Stimulated activated CD4-positive, alpha-beta T cell treated with anti-CD3 and anti-CD28 coated beads, Interleukin-12 subunit alpha, Interleukin-12 subunit beta, amount 100 ng/mL, for 24 hours (primary cell): ENCODE measurements at places on chromosomes 6 and 20.

DNA sequence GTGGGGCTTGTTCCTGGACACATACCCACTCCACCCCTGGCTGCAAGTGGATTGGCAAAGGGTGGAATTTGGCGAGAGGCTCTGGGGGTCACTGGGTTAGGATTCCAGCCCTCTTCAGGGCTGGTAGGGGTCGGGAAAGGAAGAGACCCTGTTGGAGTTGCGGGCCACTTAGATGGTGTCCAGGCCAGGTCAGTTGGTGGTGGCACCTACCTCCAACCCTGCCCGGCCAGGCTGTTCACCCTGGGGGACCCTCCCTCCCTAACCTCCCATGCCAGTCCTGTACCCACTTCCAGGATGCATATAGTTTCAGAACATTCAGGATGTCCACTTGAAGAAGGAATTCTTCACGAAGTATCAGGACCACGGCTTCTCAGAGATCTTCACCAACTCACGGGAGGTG lies 21.0 kb downstream of the CAPN11 start:
- DNase-seq: no peak

DNA sequence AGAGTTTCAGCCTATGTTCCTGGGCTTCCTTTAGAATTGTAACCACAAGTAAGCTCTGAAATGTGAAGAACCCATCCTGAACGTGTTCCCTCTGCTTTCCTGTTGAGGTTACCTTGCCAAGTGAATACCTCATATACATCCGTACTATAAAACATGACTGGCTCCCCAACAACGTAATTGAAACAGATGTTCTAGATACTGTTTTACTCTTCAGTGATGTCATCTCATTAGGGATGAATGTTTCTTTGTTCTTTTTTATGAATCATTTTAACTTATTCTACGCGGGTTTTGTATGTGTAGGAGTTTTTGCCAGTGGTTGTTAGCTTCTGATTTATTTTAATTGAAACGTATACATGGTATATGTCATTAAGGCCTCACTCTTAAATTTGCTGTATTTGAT lies 166.8 kb downstream of the SAMD5 start:
- DNase-seq: no peak

GRCh38 chr6:151705993-151706733 lies 101.3 kb upstream of the ESR1 start:
- no peak for DNase-seq

- no peak for DNase-seq
Observed at GRCh38 chr6:11828262-11828870, 49.8 kb upstream of the ADTRP start.
